ENCODE measurements at places on chromosomes 12 and 14.

DNA sequence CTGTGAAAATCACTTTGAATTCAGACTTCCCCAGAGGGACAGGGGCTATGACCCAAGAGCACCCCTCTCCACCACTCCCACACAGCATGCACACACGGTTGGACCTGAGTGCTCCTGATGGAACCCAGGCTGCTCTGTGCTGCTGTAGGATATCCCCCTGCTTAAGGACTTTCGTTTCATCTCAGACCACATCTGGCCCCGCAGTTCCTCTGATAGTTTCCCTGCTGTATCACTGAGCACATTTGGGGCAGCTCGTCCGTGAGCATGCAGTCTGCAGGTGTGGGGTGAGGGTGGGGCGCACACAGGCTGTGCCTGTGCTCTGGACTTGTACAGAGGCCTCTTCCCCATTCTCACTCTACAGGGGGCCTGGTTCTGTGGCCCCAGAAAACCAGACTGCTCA, 345.2 kb upstream of the FKBP4 start:
- no peak for DNase-seq

GRCh38 chr14:53231171-53231570, 78.0 kb upstream of the DDHD1 start:
- no peak for DNase-seq

DNA sequence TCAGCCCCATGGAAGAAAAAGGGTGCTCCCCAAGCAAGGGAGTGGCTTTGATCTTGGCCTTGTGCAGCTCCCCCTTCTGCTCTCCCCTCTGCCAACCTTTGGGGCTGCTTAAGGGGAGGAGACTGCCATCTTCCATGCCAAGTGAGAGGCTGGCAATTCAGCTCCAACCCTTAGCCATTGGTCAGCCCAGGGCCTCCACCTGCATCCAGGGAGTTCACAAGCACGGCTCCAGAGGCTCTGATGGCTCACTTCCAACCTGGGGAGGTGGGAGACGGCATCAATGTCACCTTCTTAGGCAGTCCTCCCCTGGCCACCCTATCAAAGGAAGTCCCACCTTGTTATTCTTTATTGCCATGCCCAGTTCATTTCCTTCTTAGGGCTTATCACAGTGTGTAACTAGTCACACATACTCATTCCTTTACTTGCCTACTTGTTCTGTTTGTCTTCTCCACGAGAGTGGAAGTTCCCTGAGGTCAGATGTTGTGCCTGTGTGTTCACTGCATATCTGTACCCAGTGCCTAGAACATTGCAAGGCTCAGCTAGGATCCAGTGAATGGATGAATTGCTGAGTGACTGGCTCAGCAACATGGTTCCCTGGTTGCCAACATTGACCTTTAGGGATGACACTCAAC, 5.0 kb downstream of the HDAC7 start:
- DNase-seq = no peak

GRCh38 chr12:67909681-67910080, 79.6 kb upstream of the IFNG-AS1 start:
- DNase-seq = no peak

GRCh38 chr14:100791348-100791735, 34.6 kb upstream of the MEG3 start:
- no peak for DNase-seq

GRCh38 chr12:94831081-94831751, 172.3 kb downstream of the NDUFA12 start:
- DNase-seq = no peak

- DNase-seq = no peak
Measured at GRCh38 chr12:11081987-11082386, 10.1 kb downstream of the TAS2R43 start.

- no peak for DNase-seq
Measured at GRCh38 chr12:84408936-84409335, 503.7 kb downstream of the SLC6A15 start.

DNA sequence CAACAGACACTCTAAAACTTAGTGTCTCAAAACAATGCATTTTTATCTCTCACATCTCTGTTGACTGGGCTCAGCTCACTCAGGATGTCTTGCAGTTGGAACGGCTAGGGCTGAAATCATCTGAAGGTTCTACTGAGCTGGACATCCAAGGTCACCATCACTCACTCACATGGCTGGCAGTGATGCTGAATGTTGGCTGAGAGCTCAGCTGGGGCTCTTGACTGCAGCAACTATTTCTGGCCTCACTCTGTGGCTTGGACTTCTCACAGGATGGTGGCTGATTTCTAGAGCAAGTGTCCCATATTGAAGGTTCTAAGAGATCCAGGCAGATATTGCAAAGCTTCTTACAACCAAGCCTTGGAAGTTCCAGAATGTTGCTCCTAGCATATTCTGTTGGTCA, 166.5 kb downstream of the ZFP36L1 start:
- DNase-seq = no peak

GRCh38 chr12:130752692-130753230, 36.7 kb upstream of the RIMBP2 start:
- DNase-seq = no peak

- peak; percentile 50 for DNase-seq
Measured at GRCh38 chr12:47949441-47950341, 13.7 kb upstream of the TMEM106C start.

GRCh38 chr12:96448300-96448699, 41.1 kb upstream of the CFAP54 start:
- DNase-seq = peak; percentile 78

GRCh38 chr12:118336123-118336522, 36.6 kb downstream of the TAOK3 start:
- DNase-seq = no peak

GRCh38 chr12:25321772-25322171, 71.0 kb upstream of the KRAS start:
- DNase-seq = no peak

GRCh38 chr12:83818881-83819280, 1093.7 kb downstream of the SLC6A15 start:
- no peak for DNase-seq

DNA sequence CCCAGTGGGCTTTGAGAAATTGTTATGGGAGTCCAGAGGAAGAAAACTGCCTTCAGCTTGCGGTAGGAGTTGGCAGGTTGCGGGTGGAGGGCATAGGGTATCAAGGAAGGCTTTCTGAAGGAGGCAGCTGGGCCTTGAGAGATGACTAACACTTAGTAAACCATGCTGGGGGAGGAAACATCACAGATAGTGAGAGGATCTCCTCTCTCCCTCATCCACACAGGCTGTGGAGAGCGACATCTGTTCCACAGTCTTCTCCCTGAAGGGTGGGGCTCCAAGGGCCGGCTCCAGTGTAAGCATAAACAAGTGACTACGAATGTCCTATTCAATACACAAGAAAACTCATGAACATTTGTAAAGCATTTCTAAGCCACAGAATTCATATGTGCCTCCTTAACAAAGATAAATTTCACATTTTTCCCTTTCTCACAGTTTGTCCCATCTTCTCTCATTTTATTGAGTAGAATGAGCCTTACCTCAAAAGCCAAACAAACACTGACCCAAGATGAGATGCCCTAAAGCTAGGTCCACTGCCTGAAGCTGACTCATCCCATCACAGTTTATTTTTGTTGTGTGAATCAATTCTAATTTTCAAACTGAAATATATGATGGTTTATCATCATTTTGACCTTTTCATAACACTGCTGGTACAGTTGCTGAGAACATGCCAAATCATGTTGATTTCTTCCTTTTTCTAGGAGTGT, 227.9 kb downstream of the SLC25A21 start:
- no peak for DNase-seq

DNA sequence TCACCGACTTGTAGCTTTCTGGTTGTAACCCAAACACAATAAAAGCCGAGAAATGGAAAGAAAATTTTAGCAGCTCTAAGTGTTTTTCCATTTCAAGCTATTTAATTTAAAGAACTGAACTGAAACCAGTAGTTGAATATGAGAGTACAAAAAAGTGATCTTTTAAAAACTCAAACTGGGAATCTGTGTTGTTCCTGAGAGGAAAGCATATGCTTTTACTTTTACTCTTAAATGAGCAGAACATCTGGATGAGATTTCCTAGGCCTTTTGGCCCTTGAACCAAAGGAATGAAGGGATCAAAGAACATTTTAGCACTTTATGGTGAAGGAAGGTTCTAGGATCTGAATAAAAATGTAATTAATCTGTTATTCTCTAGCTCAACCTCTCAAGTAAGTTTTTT, 1.3 kb downstream of the KERA start:
- no peak for DNase-seq

DNA sequence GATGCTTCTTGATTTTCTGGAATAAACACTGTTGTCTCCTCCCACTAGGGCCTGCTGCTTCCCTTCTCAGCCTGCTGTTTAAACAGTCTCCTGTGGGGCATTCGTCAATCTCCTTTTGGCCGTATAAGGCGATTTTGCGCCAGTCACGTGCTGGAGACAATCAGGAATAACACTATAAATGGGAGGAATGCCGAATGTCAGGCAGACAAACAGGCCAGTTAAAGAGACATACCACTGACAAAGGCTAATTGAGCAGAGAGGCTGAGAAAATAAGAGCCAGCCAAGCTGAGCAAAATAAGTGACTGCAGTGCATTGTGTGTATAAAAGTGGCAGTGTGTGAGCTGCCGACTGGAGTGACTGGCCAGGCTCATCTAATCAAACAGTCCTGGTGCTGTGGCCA, 23.3 kb downstream of the DMAC2L start:
- DNase-seq = no peak

- DNase-seq = no peak
Measured at GRCh38 chr12:30458453-30458852, 237.2 kb downstream of the IPO8 start.

- no peak for DNase-seq
Measured at GRCh38 chr12:56991319-56992246, 14.8 kb downstream of the ZBTB39 start.

GRCh38 chr12:46517579-46517962, 145.0 kb upstream of the SLC38A2 start:
- DNase-seq = no peak

DNA sequence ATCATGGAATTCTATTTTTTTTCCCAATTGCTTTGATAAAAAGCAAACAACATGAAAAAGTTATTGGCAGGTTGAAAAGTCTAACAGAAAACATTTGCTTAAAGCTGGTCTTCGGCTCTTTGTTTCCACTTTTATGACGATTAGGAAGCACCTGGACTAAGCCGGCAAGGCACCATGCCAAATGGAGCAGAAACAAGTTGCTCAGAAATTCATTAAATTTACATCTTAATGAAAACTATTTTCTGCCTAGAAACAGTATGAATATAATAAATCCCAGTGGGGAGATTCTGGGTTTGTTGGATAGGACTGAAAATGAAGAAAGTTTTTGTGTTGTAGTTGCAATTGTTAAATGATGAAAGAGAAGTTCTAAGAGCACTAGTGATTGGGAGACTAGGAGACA, 51.4 kb upstream of the OR9K2 start:
- no peak for DNase-seq

DNA sequence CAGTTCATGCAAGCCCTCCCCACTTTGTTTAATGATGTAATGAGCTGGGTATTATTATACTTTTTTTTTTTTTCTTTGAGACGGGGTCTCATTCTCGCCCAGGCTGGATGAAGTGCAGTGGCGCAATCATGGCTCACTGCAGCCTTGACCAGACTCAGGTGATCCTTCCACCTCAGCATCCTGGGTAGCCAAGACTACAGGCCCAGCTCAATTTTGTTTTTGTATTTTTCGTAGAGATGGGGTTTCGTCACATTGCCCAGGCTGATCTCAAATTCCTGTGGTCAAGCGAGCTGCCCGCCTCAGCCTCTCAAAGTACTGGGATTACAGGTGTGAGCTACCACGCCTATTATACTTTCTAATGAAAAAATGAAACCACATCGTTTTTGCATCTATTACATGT, 4.5 kb upstream of the DCAF11 start:
- DNase-seq = no peak

- DNase-seq = no peak
Measured at GRCh38 chr12:112374166-112374740, 8.0 kb downstream of the HECTD4 start.

DNA sequence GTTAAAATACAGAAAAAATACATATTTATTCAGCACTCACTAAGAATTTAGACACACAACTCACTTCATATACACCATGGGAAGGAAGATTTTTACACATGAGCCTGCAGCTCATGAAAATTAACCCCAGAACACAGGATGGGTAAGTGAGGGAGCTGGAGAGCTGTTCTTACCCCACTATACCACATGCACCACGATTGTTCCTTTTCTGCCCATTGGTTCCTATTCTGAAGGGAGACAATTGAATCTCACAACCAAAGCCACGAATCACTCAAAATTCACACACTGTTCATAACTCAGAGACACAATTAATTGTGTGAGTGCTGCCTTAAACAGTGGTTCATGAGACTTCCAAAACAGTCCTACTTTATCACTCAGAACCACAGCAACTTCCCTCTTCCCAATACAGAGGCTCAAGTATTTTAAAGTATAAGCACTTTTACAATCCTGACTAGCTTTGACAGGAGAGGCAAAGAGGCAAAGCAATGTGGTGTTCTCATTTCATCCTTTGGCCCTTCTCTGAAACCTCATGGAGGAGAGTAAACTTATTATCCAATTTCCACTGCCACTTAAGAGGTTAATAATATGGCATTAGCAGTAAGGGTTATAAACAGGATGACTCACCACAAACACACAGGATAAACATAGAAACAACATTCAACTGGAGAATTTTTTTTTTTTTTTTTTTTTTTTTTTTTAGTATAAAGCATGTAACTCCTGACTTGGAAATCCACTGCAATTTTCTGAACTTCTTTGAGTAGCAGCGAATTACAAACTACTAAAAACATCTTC, 59.5 kb downstream of the ITPR2 start:
- no peak for DNase-seq

GRCh38 chr14:54312166-54312801, 84.5 kb upstream of the CDKN3 start:
- DNase-seq = no peak

DNA sequence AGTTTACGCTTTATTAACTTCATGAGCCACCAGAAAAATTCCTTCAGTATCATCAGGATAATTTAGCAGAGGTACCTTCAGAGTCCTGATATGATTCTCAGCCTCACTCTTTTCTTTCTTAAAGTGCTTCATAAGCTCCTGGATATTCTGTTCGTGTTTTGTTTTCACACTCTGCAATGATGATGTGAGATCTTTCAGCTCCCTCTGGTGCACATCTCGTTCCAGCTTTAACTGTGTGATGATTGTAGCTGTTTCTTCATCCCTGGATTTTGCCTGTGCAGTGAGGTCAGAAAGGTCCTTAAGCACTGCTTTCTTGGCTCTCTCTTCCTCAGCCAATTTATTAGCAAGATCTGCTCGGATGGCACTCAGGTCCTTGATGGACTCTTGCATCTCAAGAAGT, 156.7 kb downstream of the CEP128 start:
- no peak for DNase-seq

DNA sequence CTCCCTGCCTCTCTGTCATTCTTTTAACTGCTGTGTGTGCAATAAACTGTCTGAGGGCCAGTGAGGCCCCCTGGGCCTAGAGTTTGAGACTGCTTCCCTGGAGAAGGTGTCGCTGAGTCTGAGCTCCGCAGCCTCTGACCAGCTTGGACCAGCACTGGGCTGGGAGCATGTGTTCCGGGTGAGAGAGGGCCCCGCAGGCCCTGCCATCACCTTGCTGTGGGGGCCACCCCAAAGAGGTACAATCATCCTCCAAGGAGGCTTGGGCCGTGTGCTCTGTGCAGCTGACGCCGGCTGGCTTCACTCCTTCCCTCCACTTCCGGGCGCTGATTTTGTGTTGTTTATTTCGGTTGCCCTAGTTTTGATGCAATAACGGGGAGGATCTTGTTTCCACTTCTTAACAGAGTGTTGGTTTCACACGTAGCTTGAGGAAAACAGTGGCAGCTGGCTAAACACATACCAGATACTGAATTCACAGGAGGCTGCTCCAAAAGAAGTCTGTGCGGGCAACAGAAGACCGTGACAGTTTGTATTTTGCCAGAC, 121.6 kb downstream of the TMEM132C start:
- DNase-seq = no peak

Data from Panc1 (cell line).